Left hindlimb (tissue), 1 donor: ENCODE measurements at places on chromosomes 6 and 20.

DNA sequence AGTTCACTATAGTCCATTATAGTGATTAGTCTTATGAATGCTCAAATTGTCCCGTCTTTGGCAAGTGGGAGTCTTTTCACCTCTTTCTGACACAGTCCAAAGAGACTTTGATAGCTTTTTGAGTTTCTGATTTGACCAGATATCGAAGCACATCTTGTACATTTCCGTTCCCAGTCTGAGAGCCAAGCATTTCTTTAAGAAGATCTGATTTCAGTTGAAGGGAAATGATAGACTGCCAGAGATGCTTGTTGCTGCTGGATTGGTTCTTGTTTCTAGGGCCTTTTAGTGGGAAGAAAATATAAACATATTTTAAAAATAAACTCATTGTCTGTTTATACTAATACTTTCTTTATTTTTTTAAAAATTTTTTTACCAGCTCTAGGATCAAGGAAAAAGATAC lies 54.1 kb upstream of the IER3 start:
- DNase-seq = no peak

DNA sequence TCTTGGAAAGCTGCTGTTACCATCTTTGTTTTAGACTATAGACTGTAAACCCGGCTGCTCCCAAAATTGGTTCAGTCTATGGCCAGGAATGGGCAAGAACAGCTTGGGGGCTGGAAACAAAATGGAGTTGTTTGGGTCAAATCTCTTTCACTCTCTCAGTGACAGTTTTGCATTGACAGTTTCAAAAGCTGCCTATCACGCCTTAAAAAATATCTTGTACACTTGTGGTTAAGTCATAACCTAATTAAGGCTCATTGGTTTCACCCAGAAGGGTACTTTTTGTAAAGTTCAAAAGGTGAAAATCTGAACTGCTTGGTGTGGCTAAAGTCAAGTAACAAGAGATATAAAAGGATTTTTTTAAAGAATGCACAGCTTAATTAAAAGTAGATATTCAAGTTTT lies 76.1 kb upstream of the PRL start:
- no peak for DNase-seq

GRCh38 chr6:7124114-7124513 lies 16.4 kb downstream of the RREB1 start:
- DNase-seq = no peak

- DNase-seq = no peak
Measured at GRCh38 chr20:58331961-58332551, 22.5 kb downstream of the RAB22A start.

- no peak for DNase-seq
Measured at GRCh38 chr6:145332011-145332410, 403.3 kb downstream of the EPM2A start.

DNA sequence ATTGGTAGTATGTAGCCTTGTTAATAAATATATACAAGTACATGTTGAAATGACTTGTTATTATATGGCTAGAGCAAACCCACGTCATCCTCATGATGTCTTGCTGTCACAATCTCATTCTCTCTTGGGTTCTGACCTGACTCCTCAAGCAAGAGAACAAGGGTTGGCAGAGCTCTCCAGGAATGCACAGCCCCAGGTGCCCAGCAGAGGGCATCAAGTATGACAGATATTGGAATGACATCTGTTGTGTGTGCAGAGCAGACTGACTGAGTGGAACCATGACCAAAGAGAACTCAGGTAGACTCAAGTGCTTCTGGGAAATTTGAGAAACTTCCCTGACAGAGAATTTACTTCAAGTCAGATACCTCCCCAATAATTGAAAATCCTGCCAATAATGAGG lies 90.6 kb downstream of the PAX1 start:
- no peak for DNase-seq

GRCh38 chr6:13574571-13575376 lies at the start of gene SIRT5:
Gene SIRT5 (plus strand): TSS chr6:13574601. CDS start chr6:13584111, 9,510 bp downstream.
- DNase-seq = peak; percentile 86

- DNase-seq = no peak
Measured at GRCh38 chr20:57263801-57264792, 2.3 kb downstream of the BMP7 start.

DNA sequence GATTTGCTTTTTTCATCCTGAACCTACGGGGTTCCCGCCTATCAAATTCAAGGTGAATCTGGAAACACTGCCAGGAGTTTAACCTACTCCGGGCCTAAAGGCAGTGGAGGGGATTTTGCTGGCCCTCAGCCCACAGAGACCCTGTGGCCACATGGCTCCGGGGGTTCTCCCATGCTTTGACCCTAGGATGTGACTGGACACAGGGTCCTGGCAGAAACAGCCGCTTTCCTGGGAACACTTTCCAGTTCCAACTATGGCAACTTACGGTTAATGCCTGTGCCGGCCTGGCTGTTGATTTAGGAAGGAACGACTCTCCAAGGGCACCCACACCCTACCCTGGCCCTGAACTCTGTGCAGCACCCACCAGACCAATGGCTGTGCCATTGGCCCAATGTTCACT lies 141.7 kb upstream of the RPS6KA2 start:
- DNase-seq = no peak

GRCh38 chr6:80003826-80004172 lies 650 bp upstream of the TTK start:
- peak; percentile 71 for DNase-seq

DNA sequence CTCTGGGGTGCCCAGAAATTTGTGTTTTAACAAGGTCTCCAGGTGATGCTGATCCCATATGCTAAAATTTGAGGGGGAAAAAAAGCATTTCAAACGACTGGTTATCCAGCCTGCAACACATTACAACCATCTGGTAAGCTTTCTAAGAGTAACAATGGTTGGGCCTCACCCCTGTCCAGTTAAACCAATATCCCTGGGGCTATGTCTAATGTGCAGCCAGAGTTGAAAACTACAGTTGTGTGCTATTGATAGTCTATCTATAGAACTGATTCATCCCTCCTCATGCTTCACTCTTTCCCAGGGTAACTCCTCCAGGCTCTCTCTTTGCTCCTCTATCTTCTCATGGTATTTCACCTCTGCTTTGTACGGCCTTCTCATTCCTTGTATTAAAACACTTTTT lies 458.3 kb downstream of the MMUT start:
- no peak for DNase-seq

GRCh38 chr6:43299338-43300293 lies 1.6 kb downstream of the SLC22A7 start:
- no peak for DNase-seq

- no peak for DNase-seq
Measured at GRCh38 chr6:134950482-134950881, 581 bp upstream of the ALDH8A1 start.

- peak; percentile 48 for DNase-seq
Measured at GRCh38 chr6:33426590-33427511, 7.0 kb downstream of the SYNGAP1 start.

- no peak for DNase-seq
Measured at GRCh38 chr6:3799719-3800118, 48.2 kb upstream of the PXDC1 start.

- no peak for DNase-seq
Measured at GRCh38 chr6:149084808-149085556, 232.5 kb upstream of the TAB2 start.

GRCh38 chr6:24543683-24544082 lies 48.9 kb downstream of the ALDH5A1 start:
- no peak for DNase-seq

- no peak for DNase-seq
Measured at GRCh38 chr6:108164543-108164814, 1.3 kb upstream of the NR2E1 start.

DNA sequence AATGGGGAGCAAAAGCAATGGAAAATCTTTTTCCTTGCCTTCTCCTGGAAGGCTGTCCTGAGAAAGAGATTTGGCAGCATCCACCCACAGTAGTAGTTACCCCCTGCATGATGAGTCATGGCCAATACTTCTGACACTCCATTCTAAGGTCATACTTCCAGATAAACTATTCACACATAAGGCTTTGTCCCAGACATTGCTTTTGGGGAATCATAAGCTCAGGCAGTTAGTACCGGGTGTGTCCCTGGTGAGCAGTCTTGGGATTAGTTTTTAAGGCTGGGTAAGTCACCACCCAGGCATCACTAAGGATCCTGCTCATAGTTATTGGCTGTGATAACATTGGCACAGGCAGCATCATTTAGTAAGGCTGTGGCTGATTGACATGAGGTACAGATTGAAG lies 160.6 kb upstream of the GGTLC1 start:
- no peak for DNase-seq

GRCh38 chr6:13296536-13296997 lies 31.8 kb downstream of the TBC1D7 start:
- no peak for DNase-seq

- no peak for DNase-seq
Measured at GRCh38 chr20:17952692-17953684, 15.6 kb downstream of the SNX5 start.

DNA sequence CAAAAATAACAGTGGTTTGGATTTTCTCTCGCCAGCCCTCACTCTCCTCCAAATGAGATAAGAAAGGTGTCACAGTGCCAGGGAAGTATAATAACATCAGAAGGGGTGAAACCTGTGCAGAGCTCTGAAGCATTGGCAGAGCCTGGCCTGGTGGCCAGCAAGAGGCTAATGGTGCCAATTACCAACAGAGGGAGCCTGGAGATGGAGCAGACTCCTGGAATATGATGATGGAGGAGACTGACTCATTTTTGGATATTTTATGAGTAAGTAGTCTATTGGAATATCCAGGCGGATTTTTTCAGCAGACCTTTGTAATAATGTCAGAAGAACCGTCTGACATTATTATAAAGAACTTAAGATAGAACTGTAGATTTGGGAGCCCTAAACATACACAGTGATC lies 442.6 kb upstream of the MARCKS start:
- no peak for DNase-seq

DNA sequence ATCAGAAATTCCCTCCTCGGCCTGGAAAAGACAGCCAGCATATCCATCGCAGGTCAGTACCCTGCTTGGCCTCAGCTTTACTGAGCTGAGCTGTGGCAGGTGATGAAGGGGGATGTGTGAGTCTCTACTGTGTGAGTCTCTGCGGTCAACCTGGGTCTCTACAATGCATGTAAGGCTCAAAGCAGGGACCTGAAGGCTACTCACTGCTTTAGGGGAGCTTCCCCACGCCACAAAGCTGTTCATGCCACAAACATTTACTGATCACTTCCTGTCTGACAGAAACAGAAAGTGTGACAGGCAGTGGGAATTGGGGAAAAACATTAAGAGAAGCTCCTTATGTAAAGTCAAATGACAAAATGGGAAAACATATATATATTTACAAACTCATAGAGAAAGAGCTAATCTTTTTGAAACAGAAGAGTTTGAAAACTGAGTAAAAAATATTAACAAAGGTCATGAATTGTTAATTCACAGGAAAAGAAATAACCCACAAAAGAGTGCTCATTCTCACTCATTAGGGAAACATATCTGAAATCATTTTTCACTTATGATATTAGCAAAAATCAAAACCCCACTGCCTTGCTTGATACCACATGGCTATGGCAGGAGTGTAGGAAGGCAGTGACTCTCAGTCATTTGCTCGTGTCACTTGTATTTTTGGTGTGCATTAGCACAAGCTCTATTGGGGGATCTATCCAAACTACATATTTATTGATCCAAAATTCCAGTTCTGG lies 5.8 kb downstream of the BTN3A3 start:
- no peak for DNase-seq

GRCh38 chr20:45798935-45799642 lies 7.3 kb downstream of the DNTTIP1 start:
- DNase-seq = no peak

DNA sequence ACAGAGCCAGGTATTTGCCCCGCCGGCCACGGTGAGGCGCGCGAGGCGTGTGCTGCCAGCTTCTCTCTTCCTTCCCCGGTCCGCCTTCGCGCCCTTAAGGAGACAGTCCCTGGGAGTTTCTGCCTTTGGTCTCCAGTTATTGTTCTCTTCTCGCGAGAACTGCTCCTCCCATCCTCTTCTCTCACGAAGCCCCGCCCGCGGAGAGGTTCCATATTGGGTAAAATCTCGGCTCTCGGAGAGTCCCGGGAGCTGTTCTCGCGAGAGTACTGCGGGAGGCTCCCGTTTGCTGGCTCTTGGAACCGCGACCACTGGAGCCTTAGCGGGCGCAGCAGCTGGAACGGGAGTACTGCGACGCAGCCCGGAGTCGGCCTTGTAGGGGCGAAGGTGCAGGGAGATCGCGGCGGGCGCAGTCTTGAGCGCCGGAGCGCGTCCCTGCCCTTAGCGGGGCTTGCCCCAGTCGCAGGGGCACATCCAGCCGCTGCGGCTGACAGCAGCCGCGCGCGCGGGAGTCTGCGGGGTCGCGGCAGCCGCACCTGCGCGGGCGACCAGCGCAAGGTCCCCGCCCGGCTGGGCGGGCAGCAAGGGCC lies at the start of gene MAPK14:
Gene MAPK14 (plus strand): TSS at position 308 of the 587 bp plus-strand sequence. CDS start 350 bp downstream, outside the sequence.
- DNase-seq = peak; percentile 99

DNA sequence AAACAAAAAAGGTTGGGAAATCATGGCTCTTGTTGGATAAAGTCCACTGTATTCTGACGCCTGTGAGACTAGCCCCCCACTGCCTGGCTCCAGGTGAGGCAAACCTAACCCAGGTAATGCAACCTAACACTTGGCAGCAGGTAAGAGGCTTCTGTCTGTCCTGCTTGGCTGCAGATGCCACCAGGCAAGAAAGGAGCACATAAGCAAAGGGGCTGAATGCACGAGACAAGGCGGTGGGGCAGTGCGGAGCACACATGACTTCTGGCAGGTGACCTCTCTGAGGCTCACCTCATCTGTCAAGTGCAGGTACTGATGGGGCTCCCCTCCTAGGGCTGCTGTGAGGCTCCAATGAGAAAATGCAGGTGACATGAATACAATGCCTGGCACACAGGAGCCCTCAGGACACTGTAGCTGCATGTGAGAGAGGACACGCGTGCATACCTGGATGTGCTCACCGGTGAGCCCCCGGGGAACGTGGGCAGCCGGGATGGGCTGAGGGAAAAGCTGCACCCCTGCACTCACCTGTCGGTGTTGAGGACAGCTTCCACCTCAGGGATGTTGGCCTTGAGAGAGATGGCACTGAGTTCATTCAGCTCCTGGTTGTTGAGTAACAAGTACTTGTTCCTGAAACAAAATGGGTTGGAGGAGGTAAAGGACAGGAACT lies 54.1 kb downstream of the MYH7B start:
- DNase-seq = no peak

- no peak for DNase-seq
Measured at GRCh38 chr6:3334555-3334954, 75.8 kb downstream of the PSMG4 start.
